H1 (cell line): ENCODE measurements at places on chromosomes 1 and 21. TPM values are rescaled to one million over a fixed set of nuclear protein-coding genes. Genes with fewer than 3 reads are reported as not detected.

SERTAD4 gene
- total RNA-seq = 3.2 and 3.3 TPM in 2 replicates

GRCh38 chr1:3712573-3713535, 39.4 kb upstream of the CCDC27 start:
- no peak overlapping the region for H3K27ac ChIP-seq
- peaks cover 23% of the 10 kb centered on the region for H3K4me1 ChIP-seq
- DNase-seq = no peak
- no peaks in the 10 kb centered on the region for H3K36me3 ChIP-seq
- H3K4me3 ChIP-seq = no peak overlapping the region

GRCh38 chr1:209406168-209406567, 177.3 kb upstream of the CAMK1G start:
- H3K4me1 ChIP-seq = peaks cover 13% of the 10 kb centered on the region
- no peak overlapping the region for H3K27ac ChIP-seq
- no peak for DNase-seq
- peak overlapping the region; percentile 36; the same call in 1 of the 2 replicates for H3K4me3 ChIP-seq
- H3K36me3 ChIP-seq = no peaks in the 10 kb centered on the region

DNA sequence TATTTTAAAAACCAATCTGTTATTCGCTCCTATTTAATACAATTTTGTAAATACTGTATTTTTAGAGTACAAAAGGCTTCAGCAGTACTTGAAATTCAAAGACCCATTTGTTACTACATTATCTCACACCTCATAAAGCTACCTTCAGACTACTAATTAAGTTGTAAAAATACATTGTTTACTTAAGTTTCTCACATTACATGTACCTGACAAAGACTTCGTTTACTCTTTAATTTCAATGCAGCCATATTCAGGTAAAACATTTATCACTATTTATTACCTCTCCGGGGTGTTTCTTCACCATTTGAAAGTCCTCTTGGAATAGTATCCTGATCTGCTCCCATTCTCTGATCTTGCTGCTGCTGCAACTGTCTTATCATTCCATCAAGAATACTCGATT, 55.2 kb downstream of the BRWD1 start:
- no peaks in the 10 kb centered on the region for H3K27me3 ChIP-seq
- no peak for DNase-seq
- H3K4me3 ChIP-seq = no peak overlapping the region
- no peaks in the 10 kb centered on the region for H3K4me1 ChIP-seq

- no peaks in the 10 kb centered on the region for H3K36me3 ChIP-seq
- no peak overlapping the region for H3K27ac ChIP-seq
- no peaks in the 10 kb centered on the region; the same call in 1 of the 2 replicates for H3K4me1 ChIP-seq
- H3K27me3 ChIP-seq = no peaks in the 10 kb centered on the region; the same call in 1 of the 2 replicates
Observed at GRCh38 chr1:209048941-209049669, 534.4 kb upstream of the CAMK1G start.

DNA sequence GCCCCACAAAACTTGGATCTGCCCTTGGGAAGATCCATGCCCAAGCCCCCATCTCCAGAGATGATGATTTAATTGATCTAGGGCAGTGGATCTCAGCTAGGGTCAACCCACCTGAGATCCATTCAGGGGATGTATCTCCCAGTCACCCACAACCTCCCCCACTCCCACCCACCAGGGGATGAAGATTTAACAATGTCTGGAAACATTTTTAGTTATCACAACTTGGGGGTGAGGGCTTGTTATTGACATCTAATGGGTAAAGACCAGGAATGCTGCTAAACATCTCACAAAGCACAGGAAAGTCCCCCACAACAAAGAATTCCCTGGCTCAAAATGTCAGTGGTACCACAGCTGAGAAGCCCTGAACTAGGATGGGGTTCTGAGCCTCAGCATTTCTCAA, 45.0 kb upstream of the LPGAT1 start:
- no peak overlapping the region for H3K4me3 ChIP-seq
- no peak overlapping the region for H3K27ac ChIP-seq
- no peak for DNase-seq
- H3K36me3 ChIP-seq = no peaks in the 10 kb centered on the region

KDF1 gene
- 16.7 and 16.9 TPM in 2 replicates for total RNA-seq

GRCh38 chr1:212520746-212521145, 87.8 kb upstream of the ATF3 start:
- H3K27ac ChIP-seq = no peak overlapping the region
- H3K4me3 ChIP-seq = no peak overlapping the region
- no peaks in the 10 kb centered on the region for H3K36me3 ChIP-seq
- no peaks in the 10 kb centered on the region for H3K4me1 ChIP-seq
- H3K27me3 ChIP-seq = no peaks in the 10 kb centered on the region
- no peak for DNase-seq

CAMK1G gene
- 0.38 and 1.0 TPM in 2 replicates for total RNA-seq

MACO1 gene
- 15.1 and 15.8 TPM in 2 replicates for total RNA-seq
